ENCODE measurements at places on chromosomes 7 and 10.

GRCh38 chr10:119523895-119524719, 18.4 kb downstream of the RGS10 start:
- DNase-seq: no peak

GRCh38 chr10:75542084-75542483, 110.7 kb downstream of the LRMDA start:
- no peak for DNase-seq

- DNase-seq: no peak
These were observed 10.6 kb upstream of the PRTFDC1 start for GRCh38 chr10:24962995-24963394.

DNA sequence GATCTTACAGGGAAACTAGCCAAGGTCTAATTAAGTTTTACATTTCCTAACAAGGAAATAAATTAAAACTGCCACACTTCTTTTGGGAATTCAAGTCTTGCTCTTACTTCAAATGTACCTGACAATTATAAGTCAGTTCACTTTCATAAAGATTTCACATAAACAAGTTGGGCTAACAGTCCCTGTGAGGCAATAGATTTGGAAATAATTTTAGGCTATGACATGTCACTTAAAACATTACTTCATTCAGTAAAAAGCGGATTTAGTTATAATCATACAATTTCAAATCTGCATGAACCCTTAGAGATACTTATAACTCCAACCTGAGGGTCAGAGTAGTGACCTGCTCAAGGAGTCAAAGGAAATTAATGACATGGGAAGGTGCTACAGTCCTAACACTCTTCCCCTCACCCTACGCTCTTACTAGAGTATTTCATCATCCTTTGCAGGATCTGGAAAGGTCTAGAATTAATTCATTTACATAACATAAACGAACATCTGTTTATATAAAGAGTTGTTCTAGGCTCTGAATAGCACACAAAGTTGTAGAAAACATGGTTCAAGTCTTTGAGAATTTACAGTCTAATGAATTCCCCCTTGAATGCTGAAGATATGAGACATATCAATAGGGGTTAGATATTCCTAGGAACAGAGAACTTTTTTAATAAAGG, 32.3 kb upstream of the DNAJB12 start:
- DNase-seq: no peak

GRCh38 chr10:125124907-125125306, 35.5 kb downstream of the CTBP2 start:
- no peak for DNase-seq

Data from CD4-positive, alpha-beta T cell treated with Interleukin-4 for 4 hours (primary cell).